RWPE1 (cell line): ENCODE measurements at places on chromosomes 5 and 9.
A peak's percentile ranks its signal among the peaks of the same experiment; 100 is the strongest.

DNA sequence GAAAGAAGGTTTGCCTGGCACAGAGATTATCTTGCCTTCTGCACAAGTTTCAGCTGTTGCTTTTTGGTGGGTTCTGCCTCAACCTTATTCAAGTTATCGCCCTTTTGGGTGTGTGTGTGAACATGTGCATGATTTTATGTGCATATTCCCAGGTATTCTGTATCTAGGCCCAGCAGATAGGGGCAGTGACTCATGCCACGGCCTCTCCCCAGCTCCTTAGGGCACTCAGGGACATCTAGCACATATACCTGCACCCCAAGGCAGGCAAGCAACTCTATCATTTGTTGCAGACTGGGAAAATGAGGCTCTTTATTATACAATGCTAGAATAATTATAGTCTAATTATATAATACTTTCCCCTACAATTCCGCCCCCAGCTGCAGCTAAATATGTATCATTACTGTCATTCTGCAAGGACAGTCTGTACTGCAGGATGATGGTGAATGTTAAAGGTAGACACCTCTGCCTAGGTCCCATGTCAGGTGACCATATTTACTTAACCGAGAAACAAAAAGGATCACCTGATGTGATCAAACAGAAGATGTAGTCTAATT, 128.9 kb downstream of the PDE8B start:
- no peak for DNase-seq

DNA sequence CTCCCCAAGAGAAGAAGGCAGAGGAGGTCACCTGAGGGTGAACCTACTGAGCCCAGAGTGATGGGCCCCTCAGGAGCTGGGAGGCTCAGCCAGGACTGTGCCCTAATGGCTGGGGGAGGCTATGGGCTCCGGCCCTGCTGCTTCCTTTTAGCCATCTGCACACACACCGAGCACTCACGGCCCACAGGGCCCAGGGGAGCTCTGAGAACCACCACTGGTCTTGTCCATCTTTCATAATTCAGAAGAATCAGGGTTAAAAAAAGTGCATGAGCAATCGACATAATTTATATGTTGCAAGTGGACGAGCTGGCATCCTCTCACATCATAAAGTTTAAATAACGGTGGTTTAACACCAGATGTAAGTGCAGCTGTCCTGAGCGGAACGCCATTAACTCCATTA, 162.1 kb downstream of the FSTL4 start:
- DNase-seq = no peak

- no peak for DNase-seq
These were observed 65.3 kb downstream of the FAM174A start for GRCh38 chr5:100600298-100600994.

DNA sequence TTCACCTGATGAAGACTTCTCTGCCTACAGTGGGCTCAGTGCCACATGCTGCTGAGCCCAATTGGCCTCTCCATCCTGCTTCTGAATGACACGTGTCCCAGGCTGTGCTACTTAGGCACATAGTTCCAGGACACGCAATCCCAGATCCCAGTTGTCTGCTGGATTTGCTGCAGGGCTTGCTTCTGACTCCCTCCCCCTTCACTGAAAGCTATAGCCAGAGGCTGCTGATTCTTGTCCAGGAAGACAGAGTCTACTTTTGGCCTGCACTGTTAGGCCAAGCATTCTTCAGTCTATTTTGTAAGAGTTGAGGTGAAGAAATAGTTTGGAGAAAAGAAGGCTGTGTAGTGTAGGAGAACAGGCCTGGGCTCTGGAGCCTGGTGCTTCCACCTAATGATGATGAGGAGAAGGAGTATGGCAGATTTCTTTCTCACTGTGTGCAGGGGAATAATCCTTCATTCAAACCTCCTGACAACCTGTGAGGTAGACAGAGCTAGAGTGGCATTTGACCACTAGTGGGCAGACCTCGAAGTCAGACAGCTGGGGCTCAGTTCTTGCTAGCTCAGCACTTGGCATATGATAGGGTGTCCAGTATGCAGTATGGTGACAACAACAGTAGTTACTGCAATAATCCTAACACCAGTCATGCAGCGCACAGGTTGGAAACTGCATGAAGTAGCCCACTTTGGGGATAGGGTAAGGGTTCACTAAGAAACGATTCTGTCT, 19.5 kb upstream of the ASPN start:
- peak; percentile 45 for DNase-seq

- peak; percentile 42 for DNase-seq
These were observed 89.6 kb downstream of the CCDC171 start for GRCh38 chr9:15642369-15642962.

DNA sequence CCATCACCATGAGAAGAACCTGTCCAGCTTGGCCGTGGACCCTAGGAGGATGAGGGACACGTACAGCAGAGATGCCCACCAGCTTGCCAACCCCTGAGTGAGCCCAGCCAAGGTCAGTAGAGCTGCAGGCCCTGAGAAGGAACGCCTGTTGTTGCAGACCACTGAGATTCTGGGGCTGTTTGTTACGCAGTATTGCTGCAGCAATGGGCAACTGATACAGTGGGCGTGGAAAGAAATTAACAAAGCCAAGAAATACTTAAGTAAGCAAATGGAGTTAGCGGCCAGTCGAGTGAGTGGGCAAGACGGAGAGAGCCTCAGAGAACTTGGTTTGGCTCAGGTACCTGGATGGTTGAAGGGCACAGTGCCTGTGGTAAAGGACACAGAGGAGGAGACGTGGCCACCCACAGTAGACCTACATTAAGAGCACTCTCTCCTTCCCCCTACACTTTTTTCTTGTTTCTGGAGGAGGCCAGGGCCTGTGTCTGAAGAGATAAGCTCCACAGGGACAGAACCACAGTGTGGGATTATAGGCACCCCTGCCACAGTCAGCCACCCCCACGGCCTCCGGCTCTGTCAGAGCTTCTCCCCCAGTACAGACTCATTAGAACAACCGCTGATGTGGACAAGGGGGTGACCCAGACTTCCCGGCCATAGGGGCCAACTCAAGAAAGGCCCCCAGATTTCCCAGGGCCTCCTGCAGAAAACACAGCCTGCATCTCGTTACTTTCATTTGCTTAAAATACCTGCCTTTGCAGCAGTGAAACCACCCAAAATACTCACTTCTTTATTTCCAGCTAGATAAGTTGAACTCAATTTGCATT, 40.1 kb upstream of the GRHPR start:
- no peak for DNase-seq

GRCh38 chr9:99419070-99419469, 197.0 kb downstream of the SEC61B start:
- DNase-seq = no peak

DNA sequence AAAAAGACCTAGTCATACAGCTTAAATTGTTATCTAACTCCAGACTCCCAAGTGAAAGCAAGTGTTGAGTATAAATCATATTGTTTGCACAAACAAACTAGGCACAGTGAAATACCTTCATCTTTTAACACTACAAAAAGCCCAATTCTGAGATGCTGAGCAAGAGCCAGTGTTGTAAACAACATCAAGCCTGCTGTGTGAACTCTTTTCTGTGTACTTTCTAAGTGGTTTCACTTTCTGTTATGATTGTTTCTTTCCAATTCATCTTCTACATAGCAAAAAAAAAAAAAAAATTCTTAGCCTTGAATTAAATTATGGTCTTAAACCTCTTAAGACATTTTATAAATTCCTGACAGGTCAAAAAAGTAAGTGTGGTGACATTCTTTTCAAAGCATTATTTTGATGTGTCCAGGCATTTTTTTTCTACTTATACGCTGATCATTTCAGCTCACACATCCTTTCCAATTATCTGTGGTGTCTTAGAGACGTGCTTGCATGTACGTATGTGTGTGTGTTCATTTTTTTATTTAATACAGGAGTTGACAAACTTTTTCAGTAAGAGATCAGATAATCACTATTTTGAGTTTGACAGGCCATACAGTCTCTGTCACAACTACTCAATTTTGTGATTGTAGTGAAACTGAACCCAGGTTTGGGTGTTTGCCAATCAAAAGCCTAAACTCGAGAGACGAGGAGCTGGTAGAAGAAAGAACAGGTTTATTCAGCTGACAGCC, 556.1 kb downstream of the CDH9 start:
- DNase-seq = no peak

DNA sequence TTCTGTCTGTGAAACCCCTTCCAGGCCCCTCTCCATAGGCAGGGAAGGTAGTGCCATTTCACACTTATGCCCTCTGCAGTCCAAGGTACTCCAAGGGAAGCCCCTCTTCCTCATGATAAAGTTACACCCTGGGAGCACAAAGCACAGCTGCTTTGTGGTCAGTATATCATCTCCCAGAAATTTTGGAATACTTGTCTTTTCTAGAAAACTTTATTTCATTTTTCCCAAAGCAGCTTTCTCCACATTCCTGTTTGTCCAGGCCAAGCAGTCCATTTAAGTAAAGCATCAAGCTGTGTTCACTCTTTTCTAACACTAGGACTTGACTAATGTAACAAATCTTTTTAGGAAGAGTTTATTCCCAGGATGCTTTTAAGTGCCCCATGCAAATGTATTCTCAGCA, 371.8 kb upstream of the RGMB start:
- DNase-seq = no peak

- DNase-seq = no peak
These were observed 453.3 kb downstream of the BNC2 start for GRCh38 chr9:16417161-16417560.

DNA sequence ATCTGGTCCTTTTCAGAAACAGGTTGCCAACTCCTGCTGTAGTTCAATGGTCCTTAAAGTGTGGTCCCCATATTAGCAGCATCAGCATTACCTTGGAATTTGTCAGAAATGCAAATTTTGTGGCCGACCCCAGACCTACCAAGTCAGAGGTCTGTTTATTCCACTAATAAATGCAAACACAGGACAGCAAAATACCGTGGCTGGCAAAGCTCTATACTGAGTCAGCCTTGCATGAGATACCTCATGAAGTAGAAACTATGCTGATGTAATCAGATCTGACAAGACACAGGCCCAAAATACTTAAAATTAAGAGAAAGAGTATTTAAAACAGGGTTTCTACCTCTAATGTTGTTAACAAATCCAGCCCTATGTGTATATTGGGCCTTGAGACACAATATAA, 3.0 kb downstream of the GOLM1 start:
- DNase-seq = no peak

DNA sequence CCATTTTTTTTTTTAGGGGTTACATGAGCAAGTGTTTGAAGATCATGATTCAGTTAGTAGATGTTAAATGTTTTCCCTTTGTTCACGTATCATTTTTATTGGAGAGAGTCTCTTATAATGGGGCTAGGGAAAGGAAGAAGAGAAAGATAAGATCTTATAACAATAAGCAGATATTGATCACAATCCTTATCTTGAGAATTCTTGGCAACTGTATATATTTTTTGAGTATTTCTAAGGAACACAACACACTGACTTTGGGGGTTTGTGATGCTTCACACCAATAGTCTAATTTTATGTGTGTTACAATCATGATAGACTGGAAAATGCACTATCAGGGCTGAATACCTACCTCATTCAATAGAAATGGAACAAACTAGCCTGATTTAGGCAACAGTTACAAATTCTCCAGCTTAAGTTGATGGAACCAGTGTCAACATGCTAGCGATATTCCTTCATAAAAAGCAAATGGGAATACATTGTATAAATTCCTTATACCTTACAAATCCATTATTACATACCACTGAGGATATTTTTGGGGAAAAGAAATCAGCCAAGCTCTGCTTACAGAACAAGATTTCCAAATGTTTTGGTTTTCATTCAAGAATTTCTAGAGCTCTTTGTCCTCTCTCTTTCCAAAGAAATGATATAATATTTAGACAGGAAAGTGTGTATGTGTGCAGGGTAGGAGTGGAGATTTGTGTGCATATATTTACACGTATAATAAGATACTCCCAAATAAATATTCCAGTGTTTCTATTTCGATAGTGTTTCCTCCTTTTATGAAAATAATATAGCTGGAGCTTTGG, 41.5 kb downstream of the SVEP1 start:
- no peak for DNase-seq

GRCh38 chr9:114046875-114047274, 31.2 kb downstream of the AMBP start:
- DNase-seq = no peak

GRCh38 chr5:159336586-159336985, 6.3 kb upstream of the IL12B start:
- no peak for DNase-seq

DNA sequence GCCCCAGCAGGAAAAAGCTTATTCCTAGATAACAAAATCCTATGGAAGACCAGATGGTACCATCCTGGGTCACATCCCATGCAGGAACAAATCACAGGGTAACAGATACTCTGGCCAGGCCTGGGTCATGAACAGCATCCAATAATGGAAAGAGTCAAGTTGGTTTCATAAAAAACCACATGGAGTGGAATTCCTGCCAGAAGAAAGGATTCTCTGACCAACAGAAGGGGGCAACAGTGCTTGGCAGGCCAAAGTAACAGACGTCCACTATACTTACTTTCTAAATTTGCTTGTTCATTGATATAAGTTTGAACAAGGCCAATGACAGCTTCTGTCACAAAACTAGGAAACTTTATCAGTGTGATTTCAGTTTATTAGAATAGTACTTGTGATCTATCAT, 273.5 kb downstream of the ARRDC3 start:
- no peak for DNase-seq

DNA sequence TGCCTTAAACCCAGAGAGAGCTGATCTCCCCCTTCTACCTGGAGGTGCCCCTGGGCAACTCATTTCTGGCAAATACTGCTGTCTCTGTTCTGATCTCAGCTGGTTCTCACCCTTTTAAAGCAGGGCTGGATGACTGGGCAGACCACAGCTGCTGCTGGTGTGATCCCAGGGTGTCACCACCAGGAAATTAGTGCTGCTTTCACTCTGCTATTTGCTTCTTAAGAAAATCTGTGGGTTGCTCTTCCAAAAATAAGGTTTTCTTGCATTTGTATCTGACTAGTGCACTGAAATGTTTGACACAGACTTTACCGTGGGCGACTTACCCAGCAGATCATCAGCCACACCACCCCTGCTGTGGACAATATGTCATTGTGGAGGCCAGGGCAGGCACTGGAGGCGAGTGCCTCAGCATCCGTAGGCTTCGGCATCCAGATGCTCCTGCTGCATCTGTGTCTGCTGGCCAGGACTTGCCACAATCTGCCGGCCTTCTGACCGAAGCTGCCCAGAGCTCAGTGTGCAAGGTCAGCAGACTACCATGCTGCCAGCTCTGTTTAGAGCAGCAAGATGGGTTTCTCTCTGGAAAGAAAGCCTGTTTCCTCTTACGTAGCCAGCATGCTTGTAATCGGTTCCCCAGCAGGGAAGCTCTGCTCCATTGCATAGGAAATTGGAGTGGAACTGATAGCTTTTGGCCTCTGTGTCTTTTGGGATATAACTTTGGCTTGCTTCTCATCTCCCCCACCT, 13.6 kb downstream of the ARHGAP26 start:
- no peak for DNase-seq

GRCh38 chr5:32805971-32806638, 95.0 kb downstream of the NPR3 start:
- DNase-seq = peak; percentile 69

DNA sequence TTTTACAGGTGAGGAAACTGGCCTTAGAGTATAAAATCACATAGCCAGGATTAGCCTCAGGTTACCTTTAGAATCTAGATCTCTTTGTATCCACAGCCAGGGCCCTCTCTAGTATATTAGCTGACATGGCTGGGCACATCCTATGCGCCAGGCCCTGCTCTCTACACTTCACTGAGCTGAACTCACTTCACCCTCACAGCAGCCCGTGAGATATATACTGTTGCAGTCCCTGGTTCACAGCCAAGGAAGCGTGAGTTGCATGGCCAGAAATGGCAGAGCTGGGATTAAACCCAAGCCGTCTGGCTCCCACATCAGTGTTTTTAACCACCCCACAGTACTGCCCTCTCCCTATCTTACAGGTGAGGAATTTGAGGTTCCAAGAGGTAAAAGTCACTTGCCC, 58.4 kb downstream of the DAB2IP start:
- DNase-seq = no peak
